ENCODE measurements at places on chromosomes 16 and 17. TPM values are rescaled to one million over a fixed set of nuclear protein-coding genes. Genes with fewer than 3 reads are reported as not detected.

- H3K36me3 ChIP-seq: no peaks in the 10 kb centered on the region
- H3K27ac ChIP-seq: peak overlapping the region; percentile 90
- DNase-seq: no peak
These were observed 34.1 kb downstream of the CDK5R1 start for GRCh38 chr17:32520737-32521404.

DNA sequence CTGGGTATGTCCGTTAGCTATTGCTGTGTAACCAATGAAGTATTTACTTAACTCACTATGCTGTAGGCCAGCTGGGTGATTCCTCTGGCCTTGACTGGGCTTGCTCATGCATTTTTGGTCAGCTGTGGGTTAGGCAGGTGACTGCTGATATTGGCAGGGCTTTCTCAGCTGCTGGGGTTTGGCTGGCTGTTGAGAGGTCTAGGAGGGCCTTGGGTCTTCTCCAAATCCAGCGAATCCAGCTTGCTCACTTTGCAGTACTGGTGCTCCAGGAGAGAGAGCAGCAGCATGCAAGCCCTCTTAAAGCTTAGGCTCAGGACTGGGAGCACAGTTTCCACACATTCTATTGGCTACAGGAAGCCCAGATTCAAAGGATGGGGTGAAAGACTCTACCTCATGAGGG lies 270.1 kb downstream of the PHKB start:
- H3K4me1 ChIP-seq: peaks cover 6% of the 10 kb centered on the region

Gene PRPF8
- total RNA-seq: 370 TPM

GRCh38 chr16:68236137-68236825 lies 354 bp upstream of the ESRP2 start:
- H3K27ac ChIP-seq: peak overlapping the region; percentile 66
- no peaks in the 10 kb centered on the region for H3K27me3 ChIP-seq
- DNase-seq: peak; percentile 54

Gene KIF19
- 0.51 TPM for total RNA-seq

Gene SMARCE1
- 104 TPM for total RNA-seq

- H3K4me3 ChIP-seq: peak overlapping the region; percentile 96
- H3K4me1 ChIP-seq: peaks cover 45% of the 10 kb centered on the region
- no peaks in the 10 kb centered on the region for H3K27me3 ChIP-seq
- peak overlapping the region; percentile 94 for H3K27ac ChIP-seq
- H3K36me3 ChIP-seq: peaks cover 20% of the 10 kb centered on the region
These were observed 644 bp downstream of the NFAT5 start for GRCh38 chr16:69566240-69566980.

Gene TBX2
- total RNA-seq: 0.05 TPM

Gene PLA2G10
- not detected for total RNA-seq

DNA sequence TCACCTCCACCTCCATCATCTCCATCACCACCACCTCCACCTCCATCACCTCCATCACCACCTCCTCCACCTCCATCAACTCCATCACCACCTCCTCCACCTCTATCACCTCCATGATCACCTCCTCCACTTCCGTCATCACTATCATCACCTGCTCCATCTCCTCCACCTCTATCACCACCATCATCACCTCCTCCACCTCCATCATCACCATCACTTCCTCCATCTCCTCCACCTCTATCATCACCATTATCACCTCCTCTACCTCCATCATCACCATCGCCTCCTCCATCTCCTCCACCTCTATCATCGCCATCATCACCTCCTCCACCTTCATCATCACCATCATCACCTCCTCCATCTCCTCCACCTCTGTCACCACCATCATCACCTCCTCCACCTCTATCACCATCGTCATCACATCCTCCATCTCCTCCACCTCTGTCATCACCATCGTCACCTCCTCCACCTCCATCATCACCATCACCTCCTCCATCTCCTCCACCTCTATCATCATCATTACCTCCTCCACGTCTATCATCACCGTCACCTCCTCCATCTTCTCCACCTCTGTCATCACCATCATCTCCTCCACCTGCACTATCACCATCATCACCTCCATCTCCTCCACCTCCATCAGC lies 27.0 kb downstream of the ADGRG5 start:
- H3K4me1 ChIP-seq: peaks cover 13% of the 10 kb centered on the region
- H3K4me3 ChIP-seq: no peak overlapping the region
- H3K27ac ChIP-seq: no peak overlapping the region
- no peaks in the 10 kb centered on the region for H3K27me3 ChIP-seq
- H3K36me3 ChIP-seq: peaks cover 5% of the 10 kb centered on the region

Gene SOX8
- 2.6 TPM for total RNA-seq

GRCh38 chr16:88722784-88723506 lies 16.6 kb downstream of the CTU2 start:
- H3K36me3 ChIP-seq: peaks cover 31% of the 10 kb centered on the region
- no peak overlapping the region for H3K4me3 ChIP-seq
- DNase-seq: no peak
- H3K27me3 ChIP-seq: no peaks in the 10 kb centered on the region

Gene BAIAP3
- total RNA-seq: 0.17 TPM

DNA sequence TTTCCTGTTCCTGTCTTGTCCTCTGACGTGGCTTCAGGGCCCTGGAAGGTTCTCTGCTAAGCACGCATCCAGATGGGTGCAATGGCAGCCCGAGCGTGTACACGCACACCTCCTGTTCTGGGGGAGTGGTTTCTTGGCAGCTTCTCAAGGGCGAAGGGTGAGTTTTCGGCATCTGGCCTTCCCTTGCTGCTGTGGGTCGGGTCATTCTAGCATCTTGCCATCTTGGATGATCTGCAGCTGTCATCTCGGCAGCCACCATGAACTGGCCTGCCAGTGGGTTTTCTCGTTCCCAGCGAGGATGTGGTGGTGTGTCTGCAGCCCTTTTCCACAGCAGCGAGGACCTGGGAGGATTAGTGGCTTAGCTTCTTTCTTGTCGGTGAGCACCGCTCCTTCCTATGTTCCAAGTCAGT lies 10.6 kb downstream of the MSI2 start:
- H3K27me3 ChIP-seq: no peaks in the 10 kb centered on the region
- no peak overlapping the region for H3K4me3 ChIP-seq
- no peak for DNase-seq
- no peak overlapping the region for H3K27ac ChIP-seq

GRCh38 chr17:18974407-18975149 lies 22.6 kb downstream of the SLC5A10 start:
- no peak overlapping the region for H3K4me3 ChIP-seq
- DNase-seq: peak; percentile 62
- H3K4me1 ChIP-seq: peaks cover 12% of the 10 kb centered on the region
- peak overlapping the region; percentile 10 for H3K27ac ChIP-seq
- peaks cover 14% of the 10 kb centered on the region for H3K36me3 ChIP-seq

GRCh38 chr16:27844826-27845225 lies 218.7 kb downstream of the GSG1L start:
- peaks cover 21% of the 10 kb centered on the region for H3K27me3 ChIP-seq
- H3K27ac ChIP-seq: no peak overlapping the region
- no peak overlapping the region for H3K4me3 ChIP-seq
- no peaks in the 10 kb centered on the region for H3K36me3 ChIP-seq
- H3K4me1 ChIP-seq: no peaks in the 10 kb centered on the region
- no peak for DNase-seq

- H3K27me3 ChIP-seq: peaks cover 11% of the 10 kb centered on the region
- H3K36me3 ChIP-seq: no peaks in the 10 kb centered on the region
- H3K4me1 ChIP-seq: no peaks in the 10 kb centered on the region
These were observed 53.6 kb upstream of the SCNN1B start for GRCh38 chr16:23248261-23249194.

DNA sequence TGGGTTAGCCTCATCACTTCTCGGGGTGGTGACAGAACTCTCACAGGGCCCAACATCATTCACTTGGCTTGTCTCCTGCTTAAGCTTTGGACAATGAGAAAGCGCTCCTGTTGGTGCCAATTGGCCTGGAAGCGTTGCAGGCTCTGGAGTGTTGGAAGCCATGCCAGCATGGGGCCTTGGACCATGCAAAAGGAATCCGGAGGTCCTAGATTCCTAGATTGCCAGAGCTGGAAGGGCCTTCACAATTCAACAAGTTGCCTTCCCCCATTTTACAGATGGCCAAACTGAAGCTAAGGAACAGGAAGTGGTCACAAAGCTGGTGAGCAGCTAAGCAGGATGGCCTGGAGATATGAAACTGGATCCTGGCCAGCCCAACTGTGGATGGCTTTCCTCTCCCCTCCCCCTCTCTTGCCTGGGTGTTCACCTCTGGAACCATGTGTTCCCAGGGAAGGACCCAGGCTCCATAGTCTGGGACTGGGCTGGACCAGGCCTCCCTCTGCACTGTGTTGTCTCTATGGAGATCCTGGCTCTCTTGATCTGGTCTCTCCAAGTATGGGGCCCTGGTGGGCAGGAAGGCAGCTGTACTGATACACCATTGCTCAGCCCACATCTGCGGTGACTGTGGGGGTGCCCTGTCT lies 6.0 kb upstream of the IGFBP4 start:
- H3K27me3 ChIP-seq: no peaks in the 10 kb centered on the region
- no peak overlapping the region for H3K27ac ChIP-seq
- no peak overlapping the region for H3K4me3 ChIP-seq
- H3K4me1 ChIP-seq: peaks cover 11% of the 10 kb centered on the region

DNA sequence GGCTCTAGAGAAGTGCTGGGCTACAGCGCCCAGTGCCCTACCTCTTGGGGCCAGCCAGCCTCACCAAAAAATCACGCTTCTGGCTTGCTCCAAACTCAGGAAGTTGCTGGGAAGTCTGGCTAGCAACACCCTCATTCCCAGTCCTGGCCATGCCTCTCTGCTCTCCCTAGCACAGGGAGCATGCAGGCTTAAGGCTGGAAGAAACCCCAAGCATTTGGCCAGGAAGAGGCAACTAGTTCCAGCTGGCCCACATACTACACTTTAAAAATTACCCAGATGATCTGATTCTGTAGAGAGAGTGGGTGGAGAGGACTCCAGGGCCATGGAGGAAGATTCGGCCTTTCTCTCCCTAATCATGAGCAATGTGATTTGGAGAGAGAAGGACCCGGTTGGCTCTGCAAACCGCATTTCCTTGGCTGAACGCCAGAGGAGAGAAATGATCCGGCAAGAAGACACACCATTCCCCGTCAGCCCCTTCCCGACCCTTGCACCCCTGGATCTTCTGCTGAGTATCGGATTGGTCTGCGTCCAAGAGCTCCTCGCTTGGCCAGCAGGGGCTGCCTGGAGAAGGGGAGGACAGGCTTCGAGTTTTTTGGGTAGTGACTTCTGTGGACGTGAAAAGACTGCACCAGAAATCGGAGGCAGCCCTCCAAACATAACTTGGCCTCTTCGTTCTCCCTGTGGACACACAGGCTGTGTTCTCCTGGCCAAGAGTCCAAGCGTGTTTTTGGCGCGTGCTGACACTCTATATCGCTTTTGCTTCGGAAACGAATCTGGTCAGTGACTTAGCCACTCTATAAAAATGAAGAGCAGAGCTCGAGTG lies 406.3 kb downstream of the WWOX start:
- H3K4me3 ChIP-seq: no peak overlapping the region
- H3K27me3 ChIP-seq: no peaks in the 10 kb centered on the region
- H3K27ac ChIP-seq: no peak overlapping the region
- H3K36me3 ChIP-seq: no peaks in the 10 kb centered on the region

GRCh38 chr16:87264634-87265033 lies 52.6 kb downstream of the C16orf95 start:
- H3K4me1 ChIP-seq: no peaks in the 10 kb centered on the region
- no peaks in the 10 kb centered on the region for H3K36me3 ChIP-seq
- no peak overlapping the region for H3K27ac ChIP-seq
- no peak overlapping the region for H3K4me3 ChIP-seq

DNA sequence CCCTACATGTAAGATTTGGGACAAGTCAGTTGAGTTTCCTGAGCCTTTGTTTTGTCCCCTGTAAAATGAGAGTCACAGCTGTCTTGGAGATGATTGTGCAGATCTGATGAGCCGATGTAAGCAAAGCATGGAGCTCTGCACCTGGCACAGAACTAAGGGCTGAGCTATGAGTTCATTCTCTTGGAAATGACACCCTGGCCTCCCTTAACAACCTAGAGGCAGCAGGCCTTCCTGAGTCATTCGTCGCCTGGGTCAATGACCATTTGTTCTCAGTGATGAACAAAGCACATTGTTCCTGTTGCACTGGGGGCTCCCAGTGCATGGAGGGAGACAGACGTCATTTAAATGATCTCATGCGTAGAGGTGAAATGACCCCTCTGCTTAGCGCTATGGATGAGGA lies 62.8 kb upstream of the GCSH start:
- no peak overlapping the region for H3K27ac ChIP-seq
- no peaks in the 10 kb centered on the region for H3K27me3 ChIP-seq
- no peaks in the 10 kb centered on the region for H3K4me1 ChIP-seq
- no peak for DNase-seq
- H3K4me3 ChIP-seq: no peak overlapping the region

Gene ZNF764
- total RNA-seq: 14.2 TPM

DNA sequence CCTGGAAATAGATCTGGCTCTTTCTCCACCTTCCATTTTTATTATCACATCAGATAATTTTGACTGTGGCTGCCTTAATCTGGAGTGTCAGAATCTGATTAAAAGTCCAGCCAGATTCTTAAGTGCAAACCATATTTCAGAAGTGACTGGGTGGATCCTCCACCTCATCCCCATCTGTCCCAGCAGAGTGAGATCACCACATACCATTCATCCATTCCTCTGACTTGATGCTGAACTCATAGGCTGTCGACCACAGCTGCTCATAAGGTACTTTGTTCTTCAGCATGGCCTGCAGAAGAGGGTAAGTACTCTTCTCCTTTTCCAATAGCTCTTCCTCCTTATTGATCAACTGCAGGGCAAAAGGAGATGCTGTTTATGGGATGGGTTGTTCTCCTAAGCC lies 53.5 kb downstream of the DNAH3 start:
- no peak for DNase-seq
- no peaks in the 10 kb centered on the region for H3K36me3 ChIP-seq
- H3K4me3 ChIP-seq: no peak overlapping the region
- H3K27ac ChIP-seq: no peak overlapping the region
- peaks cover 19% of the 10 kb centered on the region for H3K27me3 ChIP-seq
- no peaks in the 10 kb centered on the region for H3K4me1 ChIP-seq

DNA sequence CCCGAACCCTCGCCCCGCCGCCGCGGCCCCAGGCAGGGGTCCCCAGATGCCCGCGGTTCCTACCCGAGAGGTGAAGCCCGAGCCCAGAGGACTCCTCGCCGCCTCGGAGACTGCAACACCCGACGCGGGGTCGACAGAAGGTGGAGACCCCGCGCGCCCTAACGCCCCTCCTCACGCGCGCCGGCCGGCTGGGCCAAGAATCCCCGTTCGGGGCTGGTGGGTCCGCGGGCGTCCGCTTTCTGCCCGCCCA lies 515 bp downstream of the SUMO2 start:
- no peak for DNase-seq
- peak overlapping the region; percentile 87 for H3K27ac ChIP-seq
- no peaks in the 10 kb centered on the region for H3K27me3 ChIP-seq
- peaks cover 24% of the 10 kb centered on the region for H3K36me3 ChIP-seq
- peaks cover 30% of the 10 kb centered on the region for H3K4me1 ChIP-seq

- peaks cover 8% of the 10 kb centered on the region for H3K36me3 ChIP-seq
- DNase-seq: no peak
- H3K27ac ChIP-seq: no peak overlapping the region
These were observed 593 bp upstream of the WDR45B start for GRCh38 chr17:82648742-82649331.

- no peak overlapping the region for H3K4me3 ChIP-seq
- peaks cover under 1% of the 10 kb centered on the region for H3K4me1 ChIP-seq
- peaks cover 17% of the 10 kb centered on the region for H3K36me3 ChIP-seq
- DNase-seq: no peak
- H3K27ac ChIP-seq: no peak overlapping the region
- no peaks in the 10 kb centered on the region for H3K27me3 ChIP-seq
These were observed 96.6 kb downstream of the HIC1 start for GRCh38 chr17:2151358-2152033.

- H3K4me1 ChIP-seq: peaks cover 14% of the 10 kb centered on the region
- H3K27ac ChIP-seq: no peak within 1 kb of the TSS
- peak within 1 kb of the TSS; percentile 73 for H3K4me3 ChIP-seq
- peak; percentile 54 for DNase-seq
These were observed at the start of gene DNAH2 for GRCh38 chr17:7716901-7717755. Gene DNAH2 (plus strand): TSS chr17:7717744. CDS start chr17:7719735, 1,991 bp downstream.

GRCh38 chr16:76445815-76446214 lies 168.6 kb downstream of the CNTNAP4 start:
- H3K4me3 ChIP-seq: no peak overlapping the region
- no peaks in the 10 kb centered on the region for H3K36me3 ChIP-seq
- H3K27me3 ChIP-seq: no peaks in the 10 kb centered on the region
- no peak for DNase-seq
- H3K4me1 ChIP-seq: no peaks in the 10 kb centered on the region
